CD4-positive, alpha-beta T cell treated with Interleukin-6 at 100 ng/mL for 8 hours (primary cell): ENCODE measurements at places on chromosomes 4 and X.

GRCh38 chr4:40555176-40555900, 74.3 kb downstream of the RBM47 start:
- no peak for DNase-seq

- DNase-seq: no peak
These were observed 550.3 kb downstream of the SMARCA1 start for GRCh38 chrX:128973033-128973432.

DNA sequence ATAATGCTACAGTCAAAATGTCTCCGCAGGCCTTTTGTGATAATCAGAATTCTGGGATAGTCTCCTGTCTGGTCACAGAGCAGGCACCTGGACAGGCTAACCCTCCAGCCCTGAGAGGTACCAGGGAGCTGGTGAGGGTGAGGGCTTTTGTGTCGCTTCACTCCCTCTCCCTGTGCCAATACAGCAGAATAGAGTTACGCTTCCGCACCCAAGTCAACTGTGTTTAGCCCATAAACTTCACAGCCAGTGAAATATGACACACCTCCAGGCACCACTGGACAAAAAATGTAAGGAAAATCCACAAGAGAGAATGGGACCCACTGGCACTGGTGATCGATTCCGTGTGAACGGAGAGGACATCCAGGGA, 1.3 kb downstream of the GAK start:
- DNase-seq: no peak

DNA sequence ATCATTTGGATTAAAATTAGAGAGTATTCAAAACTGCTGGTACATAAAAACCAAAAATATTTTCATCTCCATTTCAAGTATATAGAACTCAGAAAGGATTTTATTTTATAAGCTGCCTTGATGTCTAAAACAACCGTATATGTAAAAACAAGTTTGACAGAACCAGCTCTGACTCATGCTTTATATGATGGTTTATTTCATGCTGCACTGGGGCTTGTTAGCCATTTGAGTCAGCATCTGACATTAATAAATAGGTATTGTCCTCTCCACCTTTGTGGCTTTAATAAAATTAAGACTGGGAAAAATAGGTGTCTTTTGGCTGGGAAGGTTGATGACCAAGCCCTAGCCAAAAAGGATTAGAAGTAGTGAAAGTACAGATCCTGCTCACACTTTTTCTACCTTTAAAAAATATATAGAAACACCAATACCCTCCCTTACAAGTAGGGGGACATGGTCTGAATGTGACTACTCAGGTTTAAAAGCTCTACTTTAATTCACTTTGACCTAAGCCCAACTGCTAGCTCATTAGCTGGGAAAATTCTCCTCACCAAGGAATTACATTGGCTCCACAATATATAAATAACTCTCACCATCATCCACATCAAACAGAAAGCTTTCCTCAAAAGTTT, 228.1 kb downstream of the ADAMTS3 start:
- DNase-seq: no peak

- DNase-seq: no peak
These were observed 59.7 kb downstream of the SMAD1 start for GRCh38 chr4:145541346-145541745.

GRCh38 chr4:113761620-113762185, at the start of gene CAMK2D:
TSS of gene CAMK2D (minus strand) at chr4:113761738. CDS start at chr4:113761068, 670 bp downstream.
- DNase-seq: peak; percentile 85

DNA sequence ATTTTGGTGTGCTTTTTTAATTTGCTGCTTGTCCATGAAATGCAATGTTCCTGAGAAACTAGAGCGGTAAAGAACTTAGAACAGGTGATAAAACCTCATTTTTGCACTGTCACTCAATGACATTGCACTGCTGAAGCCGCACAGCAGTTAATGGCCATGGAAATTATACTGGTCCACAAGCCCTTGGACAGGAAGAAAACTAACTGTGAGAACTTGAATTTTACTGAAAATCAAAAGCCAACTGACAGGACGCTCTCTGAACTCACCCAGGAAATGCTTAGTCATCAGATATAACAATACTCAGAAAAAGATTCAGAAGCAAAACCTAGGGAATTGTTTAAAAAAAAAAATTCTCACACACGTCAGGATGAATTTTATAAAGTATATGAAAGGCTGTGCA, 246.4 kb upstream of the SLC7A11 start:
- no peak for DNase-seq

DNA sequence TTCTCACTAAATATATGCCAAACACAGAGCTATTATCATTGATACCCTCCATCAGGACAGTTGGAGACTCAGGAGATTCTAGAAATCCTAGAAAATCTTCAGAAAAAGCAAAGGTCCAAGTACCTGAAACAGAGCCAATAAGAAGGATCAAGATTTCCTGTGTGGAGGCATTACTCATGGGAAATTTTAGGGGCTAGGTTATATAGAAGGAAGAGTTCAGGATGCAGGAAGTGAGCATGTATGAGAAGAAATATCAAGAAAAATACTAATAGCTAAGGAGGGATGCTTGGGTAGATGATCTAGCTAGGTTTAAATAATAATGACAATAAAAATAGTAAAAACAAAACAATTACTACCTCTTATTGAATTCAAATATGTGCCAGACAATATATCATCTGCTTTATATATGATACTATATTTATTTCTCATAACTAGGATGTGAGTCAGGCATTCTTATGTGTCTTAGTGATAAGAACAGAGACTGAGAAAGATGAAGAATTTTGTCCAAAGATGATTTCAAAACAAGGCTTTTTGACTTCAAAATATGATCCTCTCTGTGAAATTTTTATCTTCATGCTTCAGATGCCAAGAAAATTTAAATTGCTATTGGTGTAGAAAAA, 66.4 kb upstream of the HHIP start:
- no peak for DNase-seq

- DNase-seq: no peak
These were observed 43.0 kb upstream of the SH3RF1 start for GRCh38 chr4:169313732-169314131.

DNA sequence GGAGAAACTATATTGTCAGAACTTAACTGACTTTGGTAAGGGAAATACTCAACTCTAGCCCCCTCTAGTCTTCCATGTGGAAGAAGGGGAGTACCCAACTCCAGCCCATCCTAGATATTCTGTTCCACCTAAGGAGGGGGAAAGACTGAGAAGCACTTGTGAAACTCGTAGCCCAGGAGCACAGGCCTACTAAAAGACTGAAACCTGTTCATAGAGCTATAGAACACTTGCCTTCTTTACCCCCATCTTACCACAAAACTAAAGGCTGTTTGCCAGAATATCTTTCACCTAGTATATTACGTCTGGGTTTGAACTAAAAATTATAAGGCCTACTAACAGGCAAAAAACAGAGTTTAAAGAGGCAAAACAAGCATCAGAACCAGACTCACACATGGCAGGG, 15.5 kb downstream of the CLDN22 start:
- DNase-seq: no peak

GRCh38 chr4:134028421-134028820, 173.2 kb downstream of the PABPC4L start:
- no peak for DNase-seq

DNA sequence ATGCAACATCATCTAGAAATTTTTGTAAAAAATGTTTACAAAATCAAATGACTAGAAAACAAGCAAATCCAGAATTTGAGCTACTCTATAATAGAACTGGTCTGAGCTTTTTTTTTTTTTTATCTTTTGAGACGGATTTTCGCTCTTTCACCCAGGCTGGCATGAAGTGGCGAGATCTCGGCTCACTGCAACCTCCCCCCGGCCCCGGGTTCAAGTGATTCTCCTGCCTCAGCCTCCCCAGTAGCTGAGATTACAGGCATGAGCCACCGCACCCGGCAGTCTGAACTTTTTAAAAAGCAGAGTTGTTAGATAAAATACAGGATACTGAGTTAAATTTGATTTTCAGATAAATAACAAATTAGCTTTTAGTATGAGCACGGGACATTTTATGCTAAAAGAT, 11.0 kb downstream of the SPP1 start:
- no peak for DNase-seq

GRCh38 chrX:16671005-16671404, 21.0 kb downstream of the S100G start:
- peak; percentile 29 for DNase-seq

DNA sequence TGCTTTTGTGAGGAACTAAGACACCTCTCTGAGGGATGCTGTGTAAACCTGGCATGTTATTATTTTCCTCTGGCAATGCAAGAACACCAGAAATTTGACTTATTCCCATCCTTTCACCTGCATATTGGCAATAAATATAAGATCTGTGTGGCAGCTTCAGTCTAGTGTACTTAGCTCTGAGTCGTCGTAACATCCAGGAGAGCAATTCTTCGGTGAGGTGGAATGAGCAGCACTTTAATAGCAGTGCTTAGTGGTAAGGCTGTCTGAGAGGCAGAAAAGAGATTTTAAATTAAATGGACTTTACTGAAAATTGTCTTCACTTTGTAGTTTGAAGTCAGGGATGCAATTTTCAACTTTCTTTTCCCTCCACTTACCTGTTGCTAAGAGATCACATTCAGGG, 344.9 kb downstream of the PCDH7 start:
- no peak for DNase-seq

DNA sequence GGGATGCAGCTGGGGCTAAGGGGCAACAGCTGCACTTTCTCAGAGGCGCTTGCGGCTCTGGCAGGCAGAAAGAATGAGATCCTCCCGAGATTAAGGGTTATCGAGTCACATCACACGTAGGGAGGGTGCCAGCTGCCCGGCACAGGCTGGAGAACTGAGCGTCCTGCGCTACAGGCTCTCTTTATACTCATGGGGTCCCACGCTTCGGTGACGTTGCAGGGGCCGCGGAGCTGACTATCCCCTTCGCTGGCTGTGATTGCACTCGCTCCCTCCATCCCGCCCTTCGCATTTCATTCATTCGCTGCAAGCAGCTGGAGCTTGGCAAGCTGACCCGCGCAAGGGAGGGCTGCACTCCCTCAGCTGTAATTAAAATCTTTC, at the start of gene TACR3:
TACR3 (minus strand) TSS at position 156 of the 378 bp plus-strand sequence. CDS start 310 bp downstream, outside the sequence.
- no peak for DNase-seq

DNA sequence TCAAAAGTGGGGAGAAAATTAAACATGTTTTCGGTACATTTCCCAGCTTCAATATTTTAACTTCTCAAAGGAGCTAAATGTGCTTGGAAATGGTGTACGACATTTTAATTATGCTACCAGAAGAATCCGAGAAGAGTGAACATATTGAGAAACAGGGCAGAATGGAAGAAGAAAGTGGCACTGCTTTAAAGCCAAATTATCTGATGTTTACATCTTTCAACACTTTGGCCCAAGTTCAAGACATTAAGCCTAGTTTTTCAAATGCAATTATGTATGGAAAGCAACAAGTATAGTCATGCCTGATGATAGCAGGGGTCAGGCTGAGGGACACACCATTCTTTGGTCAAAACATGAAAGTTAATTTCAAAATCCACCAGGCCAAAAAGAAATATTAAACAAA, 577.9 kb upstream of the ZFP42 start:
- DNase-seq: no peak

GRCh38 chrX:19343085-19343534, 617 bp upstream of the PDHA1 start:
- DNase-seq: no peak

DNA sequence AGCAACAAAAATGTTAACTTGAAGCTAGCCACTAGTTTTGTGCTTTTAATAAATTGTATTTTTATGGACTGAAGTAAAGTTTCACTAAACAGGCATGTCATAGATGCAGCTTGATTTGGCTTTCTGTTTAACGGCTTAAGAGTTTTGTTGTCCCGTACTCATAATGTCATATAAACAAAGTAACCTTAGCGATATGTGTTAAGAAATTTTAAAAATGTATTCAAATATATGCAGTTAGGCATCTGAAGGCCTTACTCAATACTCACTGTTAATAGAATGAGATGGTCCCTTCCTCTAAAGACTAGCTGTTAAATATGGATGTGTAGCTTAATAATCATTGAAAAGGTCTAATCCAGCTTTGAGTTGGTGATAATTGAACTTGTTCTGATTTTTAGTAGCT, 1.0 kb upstream of the SCLT1 start:
- DNase-seq: no peak

DNA sequence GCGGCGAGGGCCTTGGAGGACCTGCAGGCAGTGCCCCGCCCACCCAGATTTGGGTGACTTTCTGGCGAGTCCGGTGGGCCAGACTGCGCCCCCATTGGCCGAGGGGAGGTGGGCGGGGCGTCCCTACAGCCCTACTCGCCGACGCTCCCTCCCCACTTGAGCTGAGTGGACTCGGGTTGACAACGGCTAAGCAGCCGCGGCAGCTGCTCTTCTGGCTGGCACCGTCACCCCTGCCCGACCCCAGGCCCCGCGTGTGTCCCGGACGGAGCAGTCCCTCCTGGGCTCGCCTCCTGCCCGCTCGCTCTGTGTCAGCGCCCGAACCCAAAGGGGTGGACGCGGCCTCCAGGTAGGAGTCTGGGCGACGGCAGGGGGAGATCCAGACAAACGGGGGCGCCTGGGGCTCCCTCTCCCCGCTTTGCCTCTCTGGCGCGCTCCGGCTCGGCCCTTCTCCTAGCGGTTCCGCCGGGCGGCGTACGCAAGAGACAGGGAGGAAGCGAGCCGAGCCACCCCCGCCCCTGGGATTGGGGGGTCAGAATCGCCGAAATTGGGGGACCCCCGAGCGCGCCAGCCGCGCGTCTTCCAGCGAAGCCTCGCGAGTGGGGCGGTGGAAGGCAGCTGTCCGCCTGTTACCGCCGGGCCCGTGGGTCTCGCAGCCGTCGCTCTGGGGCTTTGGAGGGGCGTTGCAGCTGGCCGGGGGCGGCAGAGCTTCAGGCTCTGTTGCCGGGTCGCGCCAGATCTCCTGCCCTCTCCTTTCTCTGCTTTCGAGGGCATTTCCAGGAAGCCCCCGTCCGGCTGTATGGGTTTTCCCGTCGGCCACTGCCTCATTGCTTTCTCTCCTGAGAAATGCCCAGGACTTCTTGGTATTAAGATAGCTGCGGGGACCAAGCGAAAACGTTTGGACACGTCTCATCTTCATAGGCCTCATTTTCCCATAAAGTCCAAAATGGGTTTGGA, 46.3 kb downstream of the STARD8 start:
- no peak for DNase-seq

- DNase-seq: no peak
These were observed 118.9 kb downstream of the CEP44 start for GRCh38 chr4:174402470-174403176.

- no peak for DNase-seq
These were observed 304.0 kb downstream of the MAPK10 start for GRCh38 chr4:86055898-86056297.

DNA sequence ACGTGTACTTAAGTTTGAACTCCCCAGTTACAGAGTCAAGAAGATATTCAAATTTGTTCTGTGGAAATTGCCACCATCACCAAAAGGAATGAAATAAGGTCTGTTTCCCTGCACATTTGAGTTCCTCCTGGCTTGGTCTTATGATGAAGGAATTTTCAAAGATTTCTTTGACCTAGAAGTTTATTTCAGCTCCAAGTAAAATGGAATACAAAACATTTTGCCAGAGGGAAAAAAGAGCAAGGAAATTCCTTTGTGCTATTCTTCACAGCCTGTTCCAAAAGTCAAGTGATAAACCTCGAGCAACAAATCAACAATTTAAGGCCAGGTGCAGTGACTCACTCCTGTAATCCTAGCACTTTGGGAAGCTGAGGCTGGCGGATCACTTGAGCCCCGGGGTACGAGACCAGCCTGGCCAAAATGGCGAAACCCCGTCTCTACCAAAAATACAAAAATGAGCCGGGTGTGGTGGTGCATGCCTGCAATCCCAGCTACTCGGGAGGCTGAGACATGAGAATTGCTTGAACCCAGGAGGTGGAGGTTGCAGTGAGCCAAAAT, 3.4 kb downstream of the NKRF start:
- no peak for DNase-seq
